ENCODE measurements at places on chromosomes 6 and 20. TPM values are rescaled to one million over a fixed set of nuclear protein-coding genes. Genes with fewer than 3 reads are reported as not detected.

Gene TSBP1
- not detected for total RNA-seq

Gene SFTA2
- not detected for total RNA-seq

Gene FAM217A
- not detected for total RNA-seq

Gene MANEA
- total RNA-seq, result 19.9 TPM

Gene NFATC2
- 53.5 TPM for total RNA-seq

Gene C20orf202
- total RNA-seq, result not detected

Gene MRAP2
- total RNA-seq, result not detected

Gene SLC22A16
- not detected for total RNA-seq

Gene BFSP1
- total RNA-seq, result 0.50 TPM

Gene BTBD3
- 3.7 TPM for total RNA-seq

Gene FOXC1
- total RNA-seq, result not detected

- DNase-seq, result peak; percentile 78
Measured at GRCh38 chr6:33298773-33299236, at the start of gene RGL2. TSS of gene RGL2 (minus strand) at chr6:33298942. CDS start at chr6:33298610, 332 bp downstream.

DNA sequence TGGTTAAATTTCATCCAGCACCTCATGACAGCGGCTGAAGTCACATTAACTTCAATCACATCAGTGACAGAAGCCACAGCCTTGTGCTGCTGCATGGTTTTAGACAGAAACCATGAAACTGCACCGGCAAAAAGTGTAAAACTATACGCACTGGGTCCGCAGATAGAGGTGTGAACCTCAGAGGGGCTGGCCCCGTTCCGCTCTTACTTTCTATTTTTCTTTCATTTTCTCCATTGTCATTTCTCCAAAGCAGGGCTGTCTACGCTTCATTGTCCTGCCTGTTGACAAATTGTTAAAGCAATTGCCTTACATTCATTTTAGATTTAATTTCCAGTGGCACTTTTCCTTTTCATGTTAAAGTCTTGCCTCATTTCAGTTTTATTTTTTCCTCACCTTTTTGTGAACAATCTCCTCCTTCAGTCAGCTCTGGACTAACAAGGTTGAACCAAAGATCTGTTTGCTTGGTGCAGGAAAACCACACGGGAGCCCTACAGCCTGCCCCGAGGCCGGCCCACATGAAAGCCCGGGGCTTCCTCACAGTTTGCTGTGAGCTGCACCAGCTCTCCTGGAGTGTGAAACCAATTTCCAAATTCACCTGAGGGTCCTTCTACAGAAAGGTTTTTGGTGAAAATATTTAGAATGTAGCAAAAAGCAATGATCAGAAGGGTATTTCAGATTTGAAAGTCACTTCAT is 63.7 kb downstream of the PRR18 start:
- DNase-seq, result peak; percentile 77

DNA sequence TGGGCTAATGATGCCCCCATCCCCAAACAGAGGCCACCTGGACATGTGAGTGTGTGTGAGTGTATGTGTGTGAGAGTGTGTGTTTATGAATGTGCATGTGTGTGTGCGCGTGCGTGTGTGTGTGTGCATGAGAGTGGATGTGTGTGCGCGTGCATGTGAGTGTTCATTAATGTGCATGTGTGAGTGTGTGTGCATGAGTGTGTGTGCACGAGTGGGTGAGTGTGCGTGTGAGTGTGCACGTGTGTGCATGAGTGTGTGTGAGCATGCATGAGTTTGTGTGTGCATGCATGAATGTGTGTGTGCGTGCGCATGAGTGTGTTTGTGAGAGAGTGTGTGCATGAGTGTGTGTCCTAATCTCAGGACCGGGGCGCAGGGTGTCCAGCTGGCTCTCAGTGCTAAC is 1.3 kb downstream of the IYD start:
- no peak for DNase-seq

GRCh38 chr20:38844963-38845362 is 39.5 kb downstream of the PPP1R16B start:
- peak; percentile 40 for DNase-seq

- no peak for DNase-seq
Measured at GRCh38 chr6:56949265-56949664, 5.6 kb upstream of the BEND6 start.

- no peak for DNase-seq
Measured at GRCh38 chr6:26604026-26604425, 7.3 kb downstream of the ABT1 start.

DNA sequence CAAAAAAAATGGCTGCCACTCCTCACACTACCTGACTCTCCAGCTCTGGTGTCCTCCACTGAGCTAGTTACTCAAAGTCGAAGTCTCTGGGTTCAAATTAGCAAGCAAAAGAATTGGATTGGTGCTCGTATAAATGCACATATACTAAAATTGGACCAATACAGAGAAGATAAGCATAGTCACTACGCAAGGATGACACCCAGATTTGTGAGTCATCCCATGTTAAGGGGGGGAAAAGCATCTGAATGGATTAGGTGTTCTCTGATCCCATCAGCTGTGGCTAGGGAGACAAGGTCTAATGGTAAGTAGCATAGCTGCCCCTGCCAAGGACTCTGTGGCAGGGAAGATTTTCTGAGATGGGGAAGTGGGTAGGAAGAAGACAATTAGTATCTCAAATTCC is 18.3 kb upstream of the AMD1 start:
- no peak for DNase-seq

DNA sequence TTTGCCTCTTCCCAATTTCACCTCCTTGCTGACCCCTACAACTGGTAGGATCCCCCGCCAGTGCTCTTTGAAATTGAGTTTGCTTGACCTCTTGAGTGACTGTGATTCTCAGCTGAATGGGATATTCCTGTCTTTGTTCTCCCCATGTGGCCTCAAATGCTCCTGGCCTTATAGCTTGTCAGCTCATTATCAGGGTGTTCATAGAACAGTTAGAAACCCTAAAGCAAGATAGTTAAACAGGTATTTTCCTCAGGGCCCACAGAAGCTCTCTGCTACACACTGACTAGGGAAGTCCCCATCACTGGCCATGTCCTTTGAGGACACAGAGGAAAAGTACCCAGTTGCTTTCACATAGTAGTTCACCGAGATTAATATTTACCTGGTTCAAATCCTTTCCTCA is 211.5 kb upstream of the DTNBP1 start:
- no peak for DNase-seq

GRCh38 chr6:33316603-33317418 is 733 bp downstream of the ZBTB22 start:
- peak; percentile 28 for DNase-seq

- DNase-seq, result peak; percentile 85
Measured at GRCh38 chr20:47663354-47664067, 121.8 kb downstream of the SULF2 start.

GRCh38 chr20:51026269-51026668 is 3.4 kb upstream of the KCNG1 start:
- DNase-seq, result no peak

GRCh38 chr20:57420571-57421252 is 29.5 kb downstream of the RBM38 start:
- no peak for DNase-seq

- no peak for DNase-seq
Measured at GRCh38 chr20:5508044-5508443, 191.3 kb upstream of the PROKR2 start.

DNA sequence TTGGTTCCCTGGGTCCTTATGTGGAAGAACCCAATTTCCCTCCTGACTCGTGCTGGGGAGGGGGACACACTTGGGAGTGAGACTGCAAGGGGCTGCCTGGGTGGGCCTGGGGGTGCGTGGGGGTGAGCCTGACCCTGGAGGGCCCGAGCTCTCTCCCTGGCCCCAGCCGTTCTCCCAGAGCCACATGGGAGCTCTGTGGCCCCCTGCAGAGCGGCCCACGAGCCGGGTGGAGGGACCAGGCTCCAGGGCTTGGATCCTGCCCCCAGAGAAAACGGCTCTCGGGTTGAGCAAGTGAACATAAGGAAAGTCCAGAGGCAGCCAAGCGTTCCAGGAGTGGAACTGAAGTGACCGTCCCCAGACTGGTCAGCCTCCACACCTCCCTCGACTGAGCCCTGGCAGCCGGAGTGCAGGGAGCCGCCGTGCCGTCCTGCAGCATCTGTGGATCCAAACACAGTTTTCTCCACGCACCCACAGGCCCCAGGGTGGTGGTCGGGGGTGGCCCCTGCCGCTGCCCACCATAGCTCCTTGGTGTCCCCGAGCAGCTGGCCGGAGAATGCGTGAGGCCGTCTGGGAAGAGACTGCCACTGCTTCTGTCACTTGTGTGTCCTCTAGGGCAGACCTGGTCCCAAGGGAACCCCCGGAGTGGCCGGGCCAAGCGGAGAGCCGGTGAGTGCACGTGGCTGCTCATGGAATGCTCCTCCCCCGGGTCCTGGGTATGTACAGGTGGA is 10.6 kb downstream of the COL9A3 start:
- DNase-seq, result no peak

GRCh38 chr6:56370127-56370540 is 122.8 kb upstream of the COL21A1 start:
- no peak for DNase-seq

- no peak for DNase-seq
Measured at GRCh38 chr6:109349419-109349987, 32.8 kb downstream of the CD164 start.

DNA sequence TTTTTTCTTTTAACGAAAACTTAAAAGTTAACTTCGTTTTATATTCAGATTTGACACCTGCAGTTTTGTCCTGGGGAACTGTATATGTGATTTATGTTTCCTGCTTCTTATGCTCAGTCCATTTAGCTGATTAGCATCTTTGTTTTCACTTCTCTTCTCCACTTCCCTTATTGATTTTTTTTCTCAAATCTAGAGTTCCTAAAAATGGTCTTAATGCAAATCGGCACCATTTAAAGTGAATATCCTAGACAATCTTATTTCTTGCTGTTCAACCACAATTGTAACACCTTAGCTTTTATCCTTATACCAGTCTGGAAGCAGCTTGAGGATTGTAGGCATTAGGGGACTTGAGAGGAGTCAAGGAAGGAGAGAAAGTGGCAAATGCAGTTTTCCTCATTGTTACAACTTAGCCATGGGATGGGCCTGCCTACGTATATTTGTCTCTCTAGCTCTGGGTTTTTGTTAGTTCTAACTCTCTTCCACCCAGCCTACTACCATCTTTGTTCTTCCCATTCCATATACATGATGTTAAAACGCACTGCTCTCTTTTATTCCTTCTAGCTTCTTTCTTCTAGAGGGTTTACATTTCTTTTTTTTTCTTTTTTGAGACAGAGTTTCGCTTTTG is 8.5 kb downstream of the QRSL1 start:
- DNase-seq, result no peak

DNA sequence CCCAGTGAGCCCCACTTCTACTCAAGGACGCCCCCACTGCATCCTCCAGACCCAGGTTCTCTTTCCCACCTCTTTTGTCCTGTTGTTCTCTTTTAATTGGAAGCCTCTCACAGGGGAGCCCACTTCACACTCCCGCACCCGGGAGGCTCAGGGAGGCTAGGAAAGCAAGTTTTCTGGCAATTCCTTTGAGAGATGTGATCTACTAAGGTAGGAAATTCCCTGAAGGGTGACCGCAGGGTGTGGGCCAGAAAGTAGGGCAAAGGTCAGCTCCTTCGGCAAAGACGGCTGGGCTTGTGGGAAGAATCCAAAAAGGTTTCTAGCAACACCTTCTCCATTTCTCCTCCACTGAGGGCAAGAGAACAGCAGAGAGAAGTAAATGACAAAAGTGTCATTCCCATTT is 98.1 kb upstream of the PTPN1 start:
- DNase-seq, result no peak

GRCh38 chr20:44891826-44892225 is 6.3 kb downstream of the YWHAB start:
- no peak for DNase-seq

DNA sequence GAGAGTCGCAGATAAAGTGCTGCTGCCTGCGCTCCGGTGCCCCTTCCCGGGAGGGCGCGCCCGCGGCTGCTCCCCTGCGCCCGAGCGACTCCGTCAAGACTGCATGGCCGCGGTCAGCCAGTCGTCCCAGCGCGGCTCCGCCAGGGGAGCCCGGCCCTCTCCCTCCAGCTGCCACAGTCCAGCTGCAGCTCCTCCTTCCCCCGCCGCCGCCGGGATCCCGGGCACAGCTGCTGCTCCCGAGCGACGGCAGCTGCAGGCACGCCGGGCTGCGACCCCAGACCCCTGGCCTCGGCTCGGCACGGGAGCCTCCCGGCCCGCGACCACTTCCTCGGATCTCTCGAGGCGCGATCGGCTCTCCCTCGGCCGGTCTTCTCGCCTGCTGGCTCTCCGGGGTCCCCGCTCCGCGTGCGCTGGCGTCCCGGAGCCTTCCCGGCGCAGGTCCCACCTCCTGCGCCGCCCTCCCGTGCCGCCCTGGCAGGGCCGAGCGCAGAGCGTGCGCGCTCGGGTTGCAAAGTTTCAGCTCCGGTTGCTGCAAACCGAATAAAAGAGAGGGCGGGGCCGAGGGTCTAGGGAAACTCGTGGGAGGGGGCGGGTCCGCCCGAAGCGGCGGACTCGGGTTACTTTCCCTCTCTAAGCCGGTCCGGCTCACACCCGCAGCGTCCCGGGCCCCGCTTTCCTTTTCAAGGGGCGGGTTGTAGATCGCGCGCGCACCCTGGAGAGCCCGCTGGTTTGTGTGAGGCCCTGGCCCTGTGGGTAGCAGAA is at the start of gene CNKSR3:
Gene CNKSR3 (minus strand): TSS at position 542 of the 762 bp plus-strand sequence. CDS start 571 bp downstream, outside the sequence.
- DNase-seq, result peak; percentile 26

DNA sequence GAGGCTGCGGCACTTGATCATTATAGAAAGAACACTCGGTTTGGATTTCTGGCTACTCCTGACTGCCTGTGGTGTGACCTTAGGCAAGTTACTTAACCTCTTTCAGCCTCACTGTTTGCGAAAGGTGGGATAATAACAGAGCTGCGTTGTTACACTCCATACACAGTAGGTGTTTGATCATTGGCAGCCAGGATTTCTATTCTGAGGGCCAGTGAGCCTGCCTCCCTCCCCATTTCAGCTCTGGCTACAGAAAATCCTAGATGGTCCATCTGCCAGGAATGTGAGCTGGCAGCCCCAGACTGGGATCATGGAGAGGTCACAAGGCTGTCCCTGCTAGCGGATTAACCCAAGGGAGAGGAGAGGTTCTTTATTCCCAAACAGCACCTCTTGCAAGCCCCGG is 2.7 kb downstream of the KCNB1 start:
- no peak for DNase-seq

- no peak for DNase-seq
Measured at GRCh38 chr6:9192405-9192909, 757.1 kb upstream of the SLC35B3 start.

DNA sequence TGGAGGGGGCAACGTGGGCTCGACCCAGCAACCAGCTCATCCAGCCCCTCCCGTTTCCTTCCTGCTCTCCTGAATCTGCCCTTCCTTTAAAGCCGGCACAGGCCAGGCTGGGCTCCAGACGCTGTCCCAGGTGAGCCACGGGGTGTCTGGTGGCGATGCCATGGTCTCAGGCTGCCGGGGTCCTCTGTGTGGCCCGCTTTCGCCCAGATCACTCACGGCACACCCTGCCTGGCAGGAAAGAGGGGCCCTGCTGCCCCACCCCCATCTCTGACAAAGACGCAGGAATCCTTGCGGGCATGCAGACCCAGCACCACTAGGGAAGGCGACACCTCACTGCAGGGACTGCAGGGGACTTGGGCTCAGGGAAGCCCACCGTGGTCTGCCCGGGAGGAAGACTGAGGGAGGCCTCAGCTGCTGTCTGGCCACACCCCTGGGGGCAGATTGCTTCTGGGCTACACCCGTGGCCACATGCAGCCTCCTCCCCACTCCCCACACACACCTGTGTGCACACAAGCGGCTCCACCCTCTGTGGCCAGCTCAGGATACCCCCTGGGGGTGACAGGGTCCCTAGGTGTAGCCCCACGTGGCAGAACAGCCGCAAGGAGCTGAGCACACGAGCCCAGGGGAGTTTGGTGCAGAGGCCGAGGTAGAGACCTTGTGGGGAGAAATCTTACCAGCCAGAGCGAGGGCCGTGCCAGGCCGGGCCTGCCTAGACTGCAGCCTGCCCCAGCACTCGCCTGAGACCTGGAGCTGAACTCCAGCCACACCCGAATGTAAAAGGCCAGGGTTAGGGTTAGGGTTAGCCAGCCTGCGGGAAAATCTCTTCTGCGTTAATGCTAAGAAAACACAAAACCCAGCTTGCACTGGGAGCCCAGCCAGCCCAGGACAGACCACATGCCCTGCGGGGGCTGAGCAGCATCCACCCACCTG is 104.6 kb downstream of the DLL1 start:
- DNase-seq, result peak; percentile 7

All from activated CD8-positive, alpha-beta T cell treated with anti-CD3 and anti-CD28 coated beads, Interleukin-2, amount 10 ng/mL, durations not matched to agents 7 days and 5 days (primary cell).